ENCODE measurements at places on chromosomes 2 and 18. TPM values are rescaled to one million over a fixed set of nuclear protein-coding genes. Genes with fewer than 3 reads are reported as not detected.

- DNase-seq: no peak
Measured at GRCh38 chr2:233178994-233179847, 72.3 kb upstream of the ATG16L1 start.

GRCh38 chr2:117056376-117056748 is 758.1 kb upstream of the DDX18 start:
- no peak for DNase-seq

- no peak for DNase-seq
Measured at GRCh38 chr2:155633887-155634570, 698.5 kb downstream of the NR4A2 start.

DNA sequence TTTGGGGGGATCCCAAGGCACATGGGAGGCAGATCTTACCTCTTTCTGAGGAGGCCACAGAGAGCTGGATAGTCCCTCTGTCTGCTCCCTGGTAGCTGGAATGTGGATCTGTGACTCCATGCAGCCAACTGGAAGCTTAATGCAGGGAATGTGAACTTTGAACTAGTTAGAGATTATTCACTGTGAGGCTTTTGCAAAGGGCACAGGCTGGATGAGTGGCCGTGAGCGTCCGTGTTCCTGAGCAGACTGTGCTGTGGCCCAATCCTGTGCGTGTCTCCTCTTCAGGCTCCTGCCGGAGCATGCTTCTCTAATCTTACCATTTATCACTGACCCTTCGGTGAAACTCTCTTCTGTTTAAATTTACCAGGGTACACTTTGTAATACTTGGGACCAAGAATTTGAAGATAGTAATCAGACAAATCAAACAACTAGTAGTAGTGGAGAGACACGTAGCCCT is 187.6 kb downstream of the PTPRM start:
- no peak for DNase-seq

DNA sequence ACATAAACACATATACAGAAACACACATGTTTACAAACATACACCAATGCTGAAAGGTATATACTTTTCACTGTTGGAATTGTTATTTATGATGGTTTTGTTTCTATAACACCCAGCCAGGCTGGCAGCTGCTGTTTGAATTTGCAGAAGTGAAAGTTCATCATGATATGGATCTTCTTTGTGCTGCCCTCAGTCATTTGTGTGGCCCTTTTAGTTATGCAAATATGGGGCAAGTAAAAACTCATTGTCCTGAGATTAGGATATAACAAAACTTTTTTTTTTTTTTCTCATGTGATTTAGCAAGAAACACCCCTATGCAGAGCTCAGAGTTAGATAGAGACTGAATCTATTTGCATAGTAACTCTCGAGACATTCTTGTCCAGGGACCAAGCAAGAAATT is 714.1 kb downstream of the KCNJ3 start:
- DNase-seq: no peak

Gene CHST9
- not detected for total RNA-seq

Gene ZNF513
- total RNA-seq: 30.2 TPM

All from glutamatergic neuron (in vitro differentiated cells).